Spinal cord (tissue), 10 donors: ENCODE measurements at places on chromosomes 3 and 15. TPM values are rescaled to one million over a fixed set of nuclear protein-coding genes. Genes with fewer than 3 reads are reported as not detected.

DNA sequence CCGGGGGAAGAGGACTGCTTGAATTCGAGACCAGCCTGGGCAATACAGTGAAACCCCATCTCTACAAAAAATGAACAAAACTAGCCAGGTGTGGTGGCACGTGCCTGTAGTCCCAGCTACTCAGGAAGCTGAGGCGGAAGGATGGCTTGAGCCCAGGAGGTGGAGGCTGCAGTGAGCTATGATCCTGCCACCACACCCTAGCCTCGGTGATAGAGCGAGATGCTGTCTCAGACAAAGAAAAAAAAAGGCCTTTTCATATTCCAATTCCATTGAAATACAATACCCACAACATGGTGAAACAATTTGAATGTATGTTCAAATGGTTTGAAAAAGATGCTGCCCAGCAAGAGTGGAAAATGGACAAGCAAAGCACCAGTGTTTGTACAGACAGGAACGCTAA lies 61.8 kb upstream of the ZNF148 start:
- DNase-seq, result no peak

DNA sequence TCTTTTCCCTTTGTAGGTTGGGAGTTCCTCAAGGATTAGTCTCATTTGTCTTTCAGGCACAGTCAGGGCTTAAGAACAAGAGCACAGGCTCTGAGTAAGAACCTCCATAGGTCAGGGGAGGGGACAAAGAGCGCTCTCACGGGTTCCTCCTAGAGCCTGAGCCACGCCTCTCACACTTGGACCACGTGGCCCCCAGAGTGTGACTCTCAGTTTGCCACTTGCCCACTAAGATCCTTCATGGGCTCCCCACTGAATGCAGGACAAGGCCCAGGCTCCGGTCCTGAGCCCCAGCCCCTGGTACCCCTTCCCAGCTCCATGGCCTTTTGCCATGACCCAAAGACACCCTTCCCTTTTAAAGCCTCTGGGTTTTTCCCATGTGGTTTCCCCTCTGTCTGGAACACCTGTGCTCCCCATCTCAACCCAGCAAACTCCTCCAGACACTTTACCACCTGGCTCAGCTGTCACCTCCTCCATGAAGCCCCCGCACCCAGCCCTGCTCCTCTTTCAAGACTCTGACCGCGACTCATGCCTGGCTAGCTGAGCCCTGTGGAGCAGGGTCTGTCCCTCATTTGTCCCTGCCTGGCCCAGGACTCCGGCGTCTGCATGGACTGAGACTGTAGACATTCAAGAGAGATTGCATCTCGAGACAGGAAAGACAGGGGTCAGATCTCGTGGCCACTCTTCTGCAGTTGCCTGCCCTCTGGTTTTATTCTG lies 32.7 kb downstream of the IQSEC1 start:
- DNase-seq, result no peak

DNA sequence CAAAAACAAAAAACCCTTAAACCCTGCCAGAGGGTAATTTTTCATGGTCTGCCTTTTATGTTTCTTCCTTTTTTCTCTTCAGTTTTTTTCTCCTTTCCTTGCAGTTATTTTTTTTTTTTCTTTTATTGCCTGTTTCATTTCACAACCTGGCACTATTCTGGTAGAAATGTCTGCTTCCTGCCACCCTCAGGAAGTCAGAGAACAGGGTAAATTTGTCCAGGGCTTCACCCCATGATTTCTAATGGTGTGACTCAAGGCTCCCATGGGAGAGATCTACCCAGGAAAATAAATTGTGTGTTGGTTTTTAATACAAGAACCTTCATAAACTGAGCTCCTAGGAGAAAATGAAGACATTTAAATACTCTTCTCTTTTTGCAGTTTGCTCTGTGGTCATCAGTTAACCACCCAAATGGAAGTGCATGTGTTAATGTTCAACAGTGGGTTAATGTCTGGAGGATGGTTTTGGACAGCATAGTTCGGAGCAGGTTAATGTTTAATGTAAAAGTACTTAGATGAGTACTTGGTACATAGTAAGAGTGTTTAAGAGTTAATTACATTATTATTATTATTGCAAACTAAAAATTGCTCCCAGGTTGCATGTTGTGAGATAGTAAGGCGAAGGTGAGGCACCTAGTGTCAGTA lies 45.9 kb downstream of the CGNL1 start:
- DNase-seq, result no peak

GRCh38 chr3:115706311-115706829 lies 83.1 kb downstream of the GAP43 start:
- no peak for DNase-seq

DNA sequence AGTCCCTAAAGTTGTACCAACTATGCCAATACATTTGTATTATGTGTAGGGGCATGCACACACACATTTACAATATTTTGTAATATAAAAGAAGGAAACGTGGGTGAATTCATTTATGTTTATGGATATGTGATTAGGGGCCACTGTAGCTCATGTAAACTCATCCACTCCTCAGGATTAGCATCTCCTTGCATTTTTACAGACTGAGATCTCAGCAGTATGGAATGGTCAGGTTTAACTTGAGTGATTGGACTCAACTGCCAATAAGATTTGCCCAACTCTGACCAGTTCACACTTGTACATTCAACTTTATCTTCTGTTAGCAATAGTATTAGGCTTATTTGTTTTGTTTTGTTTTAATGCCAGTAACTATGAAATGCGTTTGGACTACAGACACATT lies 36.5 kb downstream of the PSMD6 start:
- DNase-seq, result no peak

- DNase-seq, result no peak
Measured at GRCh38 chr3:23659274-23659673, 146.5 kb upstream of the UBE2E1 start.

The CDHR4 gene
- total RNA-seq, result 0.10 TPM

The MOBP gene
- total RNA-seq, result 433 TPM

The MUC13 gene
- not detected for total RNA-seq

The LRRC31 gene
- total RNA-seq, result 0.50 TPM

The KLHL40 gene
- 0.11 TPM for total RNA-seq
